Bronchial epithelial cell (primary cell): ENCODE measurements at places on chromosomes 6 and 20.
A peak's percentile ranks its signal among the peaks of the same experiment; 100 is the strongest.

DNA sequence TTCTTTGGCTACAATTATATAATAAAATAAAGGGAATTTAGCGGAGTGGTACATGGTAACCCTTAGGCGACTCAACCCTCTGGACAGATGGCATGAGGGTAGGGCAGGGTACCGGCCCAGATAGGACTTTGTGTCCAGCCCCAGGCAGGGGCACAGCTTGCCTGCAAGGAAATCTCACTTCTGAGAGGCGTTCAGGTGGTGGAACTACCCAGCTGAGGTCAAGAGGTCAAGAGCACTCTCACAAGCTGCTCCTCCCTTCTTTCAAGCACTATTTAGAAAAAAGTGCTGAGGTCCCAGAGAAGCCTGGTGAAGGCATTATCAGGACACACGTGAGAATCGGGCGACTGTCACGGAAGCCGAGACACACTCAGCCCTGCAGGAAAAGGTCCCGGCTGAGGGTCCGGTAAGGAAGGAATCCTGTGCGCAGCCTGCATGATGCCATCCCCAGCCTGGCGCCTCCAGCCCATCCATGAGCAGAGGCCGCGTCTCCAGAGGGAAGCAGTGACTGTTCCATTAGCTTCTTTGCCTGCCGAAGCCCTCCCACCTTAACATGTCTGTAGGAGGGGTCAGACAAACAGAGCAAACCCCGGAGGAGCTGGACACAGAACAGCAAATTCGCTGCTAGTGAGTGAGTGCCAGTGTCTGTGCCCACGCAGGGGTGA, 54.8 kb downstream of the WDR27 start:
- no peak for DNase-seq

DNA sequence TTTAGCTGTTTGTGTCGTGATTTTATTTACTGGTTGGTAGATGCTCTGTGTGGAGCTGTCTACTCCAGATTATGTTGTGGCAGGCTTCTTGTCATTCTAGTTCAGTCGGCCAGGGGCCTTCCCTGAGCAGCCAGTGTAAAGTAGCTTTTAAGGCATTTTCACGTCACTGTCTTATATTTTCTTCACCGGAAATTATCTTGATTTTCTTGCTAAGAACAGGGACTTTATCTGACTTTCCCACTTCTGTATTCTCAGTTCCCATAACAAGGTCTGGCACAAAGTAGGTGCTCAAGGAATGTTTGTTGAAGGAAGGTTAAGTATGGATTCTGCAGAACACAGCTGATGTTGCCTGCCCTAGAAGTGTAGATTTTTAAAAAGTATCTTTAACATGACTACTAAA, 868 bp downstream of the LTV1 start:
- peak; percentile 6 for DNase-seq

DNA sequence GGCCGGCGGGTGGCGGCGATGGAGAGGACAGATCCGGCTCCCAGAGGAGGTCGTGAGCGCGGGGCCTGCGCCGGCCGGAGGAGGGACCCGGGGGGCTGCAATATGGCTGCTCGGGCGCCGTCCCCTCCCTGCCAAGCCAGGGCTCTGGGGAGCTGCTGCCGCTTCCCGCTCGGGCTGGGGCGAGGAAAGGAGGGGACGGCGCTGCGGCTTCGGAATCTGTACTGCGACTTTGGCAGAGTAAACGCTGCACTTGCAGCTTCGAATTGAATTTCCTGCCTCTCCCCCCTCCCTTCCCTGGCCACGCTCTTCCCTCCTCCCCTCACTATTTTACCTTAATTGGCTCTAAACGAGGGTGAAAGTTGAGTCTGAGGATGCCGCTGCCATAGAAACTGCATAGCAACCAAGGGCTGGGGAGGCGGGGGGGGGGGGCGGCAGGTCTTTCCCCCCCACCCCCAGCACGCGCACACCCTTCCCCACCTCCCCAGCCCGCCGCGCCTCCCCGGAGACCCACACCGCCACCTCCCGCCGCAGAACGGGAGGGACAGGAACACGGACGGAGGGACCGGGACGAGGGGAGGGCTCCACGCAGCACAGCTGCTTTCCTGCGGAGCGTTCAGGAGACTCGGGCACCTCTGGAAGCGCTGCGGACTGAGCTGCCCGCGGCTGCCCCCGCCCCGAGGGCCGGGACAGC, 93.9 kb downstream of the RNASET2 start:
- no peak for DNase-seq

DNA sequence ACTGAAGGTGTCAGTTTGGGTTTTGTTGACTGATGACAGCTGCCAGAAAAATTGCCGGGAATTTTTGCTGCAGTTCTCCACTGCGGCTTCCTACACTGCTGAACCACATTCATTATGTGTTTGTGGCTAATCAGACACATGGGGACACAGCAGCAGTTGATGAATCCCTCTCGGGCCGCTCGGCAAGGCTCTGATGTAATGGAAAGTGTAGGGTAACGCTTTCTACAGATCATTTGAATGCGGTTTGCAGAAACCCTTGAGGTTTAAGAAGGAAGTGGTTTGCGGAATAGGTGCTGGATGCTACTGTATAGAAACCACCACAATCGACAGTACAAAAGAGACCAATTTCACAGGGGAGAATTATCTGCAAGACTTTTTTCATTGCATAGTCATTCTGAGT, 138.7 kb upstream of the SASH1 start:
- DNase-seq, result no peak

GRCh38 chr6:137665342-137665934, 171.2 kb upstream of the OLIG3 start:
- no peak for DNase-seq

- DNase-seq, result no peak
These were observed 348.0 kb downstream of the HDGFL1 start for GRCh38 chr6:22917344-22917743.

GRCh38 chr20:6954219-6954618, 186.7 kb downstream of the BMP2 start:
- DNase-seq, result no peak

DNA sequence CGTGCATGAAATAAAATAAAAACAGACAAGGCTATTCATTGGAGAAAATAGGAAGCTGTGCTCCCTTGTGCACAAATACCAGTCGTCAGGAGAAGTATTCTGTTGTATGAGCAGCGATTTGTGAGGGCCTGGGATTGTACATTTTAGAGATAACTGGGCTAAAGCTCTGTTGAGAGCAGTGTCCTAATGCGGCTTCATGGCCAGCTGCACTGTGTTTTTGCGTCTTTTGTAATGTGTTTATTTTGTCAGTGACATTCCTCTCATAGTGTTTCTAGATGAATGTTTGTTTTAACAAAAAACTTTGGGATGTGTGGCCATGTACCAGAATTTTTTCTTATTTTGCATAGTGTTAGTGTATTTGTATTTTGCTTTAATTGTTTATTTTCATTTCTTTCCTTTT, 14.8 kb downstream of the ERMARD start:
- no peak for DNase-seq

DNA sequence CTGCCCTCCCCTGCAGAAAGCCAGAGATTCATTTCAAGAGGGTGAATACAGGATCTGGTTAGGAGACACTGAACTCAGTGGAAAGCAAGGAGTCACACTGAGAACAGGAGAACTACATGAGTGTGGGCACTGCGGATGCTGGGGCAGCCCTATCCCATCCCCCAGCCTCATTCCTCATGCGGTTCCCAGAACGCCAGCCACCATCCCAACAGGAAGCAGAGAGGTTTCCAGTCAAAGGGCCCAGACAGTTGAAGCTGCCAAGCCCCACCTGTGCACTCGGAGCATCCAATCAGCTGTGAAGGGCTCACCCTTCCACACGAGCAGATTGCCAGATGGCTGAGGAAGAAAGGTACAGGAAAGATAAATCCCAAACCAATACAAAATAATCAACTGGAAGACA, 50.7 kb upstream of the PRND start:
- DNase-seq, result no peak

- peak; percentile 98 for DNase-seq
These were observed 48.0 kb downstream of the MUC22 start for GRCh38 chr6:31058128-31058894.

- DNase-seq, result no peak
These were observed 80.8 kb upstream of the EYS start for GRCh38 chr6:65787787-65788186.

GRCh38 chr6:154542747-154543146, 32.3 kb upstream of the CNKSR3 start:
- no peak for DNase-seq

DNA sequence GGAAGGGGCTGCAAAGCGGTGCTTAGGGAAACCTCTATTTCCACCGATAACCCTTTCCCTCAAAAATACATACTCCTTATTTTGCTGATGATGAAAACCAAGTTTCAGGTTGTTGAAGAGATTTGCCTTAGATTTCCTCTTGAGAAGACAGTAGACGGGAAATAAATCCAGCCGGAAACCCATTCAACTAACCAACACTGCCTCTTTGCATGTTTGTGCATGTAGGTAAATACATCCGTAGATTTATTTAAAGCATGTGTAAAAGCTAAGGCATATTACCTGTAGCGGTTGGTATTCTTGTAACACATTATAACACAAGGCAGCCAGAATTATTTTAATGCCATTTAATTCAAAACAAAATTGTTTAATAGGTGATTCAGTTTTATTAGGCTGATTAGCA, 136.3 kb upstream of the SLC22A23 start:
- DNase-seq, result peak; percentile 82

GRCh38 chr6:26338810-26339209, 26.2 kb upstream of the BTN3A2 start:
- no peak for DNase-seq

DNA sequence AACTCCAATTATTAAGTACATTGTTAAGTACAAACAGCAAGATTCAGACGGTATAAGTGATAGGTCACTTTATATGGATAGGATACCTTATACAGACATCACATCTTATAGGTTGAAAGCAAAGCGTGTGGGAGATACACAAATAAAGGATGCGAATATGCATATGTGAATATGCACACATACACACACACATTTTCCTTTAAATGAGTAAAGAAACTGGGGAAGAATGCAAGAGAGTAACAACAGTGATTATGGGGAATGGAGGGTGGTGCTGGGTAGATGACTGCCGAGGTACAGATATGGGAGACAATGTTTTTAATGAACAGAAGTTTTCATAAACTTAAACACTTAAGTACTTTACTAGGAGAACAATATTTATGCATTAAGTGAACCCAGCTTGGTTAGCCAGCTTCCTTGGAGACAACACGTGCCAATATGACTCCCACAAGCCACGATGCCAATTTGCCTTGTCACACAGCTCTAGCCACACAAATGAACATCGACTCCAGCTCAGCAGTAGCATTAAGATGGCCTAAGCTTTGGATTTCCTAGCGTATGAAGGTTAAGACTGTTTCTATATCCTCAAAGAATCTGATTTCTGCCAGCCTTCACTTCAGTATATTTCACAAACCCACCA, 96.6 kb downstream of the EPB41L2 start:
- no peak for DNase-seq

- no peak for DNase-seq
These were observed 103.1 kb downstream of the QRSL1 start for GRCh38 chr6:106732376-106732940.

- no peak for DNase-seq
These were observed 77.8 kb downstream of the FILIP1 start for GRCh38 chr6:75415804-75416203.

DNA sequence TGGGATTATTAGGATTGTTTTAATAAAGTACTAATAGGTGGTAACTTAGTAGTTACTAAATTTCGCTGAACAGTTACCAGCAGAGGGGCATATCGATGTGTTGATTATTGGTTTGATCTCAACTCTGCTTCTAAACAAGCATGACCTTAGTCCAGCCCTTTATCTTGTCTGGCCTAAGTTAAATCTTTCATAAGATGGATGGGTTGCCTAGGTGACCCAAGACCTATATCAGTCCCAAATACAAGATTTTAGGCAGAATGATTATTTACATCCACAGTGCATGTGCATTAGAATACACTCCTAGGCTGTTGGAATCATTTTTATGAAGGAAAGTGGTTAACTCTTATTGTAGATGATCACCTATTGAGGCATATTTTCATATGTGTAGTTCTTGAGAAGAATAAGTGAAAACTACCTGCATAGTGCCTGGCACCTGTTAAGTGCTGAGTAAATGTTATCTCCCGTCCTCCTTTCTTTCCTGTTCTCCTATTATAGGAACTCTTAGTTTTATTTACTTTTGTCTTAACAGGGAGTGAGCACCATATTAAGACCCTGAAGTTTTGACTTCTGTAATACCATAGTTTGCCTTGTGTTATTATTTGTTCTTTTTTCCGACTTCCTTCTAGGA, 1.1 kb downstream of the HSF2 start:
- peak; percentile 5 for DNase-seq

GRCh38 chr20:59002874-59003399, 4.1 kb downstream of the CTSZ start:
- DNase-seq, result no peak

- no peak for DNase-seq
These were observed 159.2 kb downstream of the GMPR start for GRCh38 chr6:16397623-16398022.

- no peak for DNase-seq
These were observed 30.6 kb downstream of the FAM229B start for GRCh38 chr6:112118034-112118433.

DNA sequence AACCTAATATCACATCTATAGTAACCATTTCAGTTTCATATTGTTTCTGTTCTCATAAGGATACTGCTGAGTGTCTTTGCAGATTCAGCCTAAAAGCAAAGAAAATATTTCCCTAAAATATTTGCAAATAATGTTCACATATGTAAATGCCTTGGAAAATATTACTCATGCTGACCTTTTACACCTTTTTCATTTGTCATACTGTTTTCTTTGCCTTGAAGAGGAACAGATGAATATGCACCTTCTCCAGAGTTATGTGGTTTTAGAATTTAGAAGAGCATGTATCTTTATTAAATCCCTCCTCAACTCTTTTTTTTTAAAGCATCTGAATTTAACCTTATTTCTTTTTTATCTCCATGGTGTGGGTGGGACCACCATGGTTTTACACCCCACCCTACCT, 32.5 kb downstream of the NDUFAF5 start:
- DNase-seq, result peak; percentile 64

- DNase-seq, result no peak
These were observed at the start of gene CDH4 for GRCh38 chr20:61251529-61252393. Gene CDH4 (plus strand): TSS chr20:61252261.

DNA sequence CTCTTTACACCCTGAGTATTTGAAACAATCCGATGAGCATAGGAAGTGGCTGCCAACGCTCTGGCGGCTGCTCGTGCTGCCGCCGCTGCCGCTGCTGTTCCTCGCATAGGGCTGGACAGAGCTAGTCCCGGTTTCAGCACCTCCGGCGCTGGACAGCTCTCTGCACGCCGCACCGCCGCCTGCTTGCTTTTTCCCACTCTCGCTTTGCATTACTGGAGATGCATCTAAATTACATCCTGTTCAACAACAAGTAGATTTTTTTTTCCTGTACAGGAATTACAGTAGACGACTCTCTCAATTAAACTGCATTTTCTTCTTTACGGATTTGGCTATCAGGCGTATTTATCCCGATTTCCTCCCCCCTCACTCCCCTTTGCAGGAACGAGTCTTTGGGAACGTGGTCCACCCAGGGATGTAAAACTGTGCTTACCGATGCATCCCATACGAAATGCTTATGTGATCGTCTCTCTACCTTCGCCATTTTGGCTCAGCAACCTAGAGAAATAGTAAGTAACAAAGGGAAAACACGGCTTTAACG, 563.8 kb downstream of the LMBRD1 start:
- peak; percentile 35 for DNase-seq
